ENCODE measurements at places on chromosomes 6 and 20.

GRCh38 chr6:119138906-119139541 lies 60.6 kb upstream of the FAM184A start:
- DNase-seq = no peak

DNA sequence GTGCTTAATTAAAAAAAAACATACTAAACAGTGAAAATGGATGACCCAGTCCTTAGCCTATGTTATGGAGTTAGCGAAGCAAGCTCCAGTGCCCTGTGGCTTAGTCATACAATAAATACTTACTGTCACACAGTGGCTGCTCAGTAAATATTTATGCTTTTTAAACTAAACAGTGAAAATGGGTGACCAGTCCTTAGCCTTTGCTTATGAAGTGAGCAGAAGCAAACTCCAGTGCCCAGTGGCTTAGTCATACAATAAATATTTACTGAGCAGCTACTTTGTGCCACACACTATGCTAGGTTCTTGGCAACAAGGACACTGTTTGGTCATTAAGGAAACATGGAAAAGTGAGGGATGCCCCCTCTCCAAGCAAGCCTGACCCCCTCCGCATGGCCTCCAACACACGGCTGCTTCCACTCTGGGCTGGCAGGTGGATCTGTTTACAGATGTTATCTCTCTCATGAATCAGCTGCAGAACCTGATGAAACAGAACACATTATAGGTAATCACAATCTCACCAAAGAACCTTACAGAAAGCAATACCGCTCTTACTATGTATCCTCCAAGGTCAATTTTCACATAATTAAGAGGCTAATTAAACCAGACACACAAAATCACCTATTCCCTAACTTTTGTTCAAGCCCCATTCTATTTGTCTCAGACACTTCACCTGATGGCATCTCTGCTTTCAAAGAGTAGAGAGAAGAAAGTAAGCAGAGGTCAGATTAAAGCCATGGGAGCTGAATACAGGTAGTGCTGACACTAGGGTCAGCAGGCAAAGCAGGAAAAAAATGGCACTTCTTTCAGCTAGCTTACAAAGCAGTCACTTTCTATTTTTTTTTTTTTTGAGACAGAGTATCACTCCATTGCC lies 27.3 kb downstream of the CDK5RAP1 start:
- no peak for DNase-seq

GRCh38 chr6:37155394-37156312 lies 14.3 kb upstream of the PIM1 start:
- peak; percentile 86 for DNase-seq

- no peak for DNase-seq
Observed at GRCh38 chr6:161413355-161413771, 139.5 kb upstream of the AGPAT4 start.

DNA sequence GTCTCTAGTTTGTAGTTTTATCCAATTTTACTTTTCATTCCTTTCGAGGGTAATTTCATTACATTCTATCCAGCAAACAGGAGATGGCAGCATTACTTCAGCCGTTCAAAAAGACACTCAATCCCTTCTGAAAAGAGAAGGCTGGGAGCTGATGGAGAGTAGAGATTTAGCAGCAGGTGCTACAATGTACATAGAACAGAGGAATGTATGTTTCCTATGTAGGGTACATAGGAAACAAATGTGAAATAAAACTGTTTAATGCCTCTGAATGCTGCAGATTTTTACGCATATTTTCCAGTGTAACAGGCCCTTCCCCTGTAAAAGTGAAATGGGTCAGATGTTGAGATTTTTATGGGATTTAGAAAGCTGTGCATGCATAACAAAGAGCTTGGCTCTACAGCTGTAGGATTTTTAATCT lies 16.0 kb downstream of the RPS12 start:
- no peak for DNase-seq

GRCh38 chr6:153215242-153215641 lies 84.2 kb upstream of the RGS17 start:
- DNase-seq = no peak

GRCh38 chr6:57822896-57823358 lies 505.5 kb downstream of the PRIM2 start:
- DNase-seq = no peak

GRCh38 chr6:68364271-68364805 lies 270.7 kb upstream of the ADGRB3 start:
- no peak for DNase-seq

DNA sequence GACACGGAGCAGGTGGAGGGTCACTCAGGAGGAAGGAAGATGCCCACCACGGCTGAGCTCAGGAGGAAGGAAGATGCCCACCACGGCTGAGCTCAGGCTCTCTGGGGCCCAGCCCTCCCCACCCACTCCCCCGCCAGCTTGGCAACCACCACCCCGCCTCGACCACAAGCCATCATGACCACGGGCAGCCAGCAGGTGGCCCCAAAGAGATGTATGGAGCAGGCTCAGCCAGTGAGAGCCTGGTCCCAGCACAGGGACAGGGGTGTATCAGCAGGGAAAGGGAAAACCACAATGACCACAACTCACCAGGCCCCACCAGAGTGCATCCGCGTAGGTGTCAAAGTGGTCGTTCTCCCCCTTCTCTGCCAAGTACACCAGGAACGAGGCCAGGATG lies 30.4 kb downstream of the KCNQ2 start:
- DNase-seq = peak; percentile 71

GRCh38 chr6:29750709-29751108 lies 27.5 kb downstream of the HLA-F start:
- no peak for DNase-seq

- DNase-seq = no peak
Observed at GRCh38 chr20:14866841-14867514, 529.6 kb upstream of the FLRT3 start.

DNA sequence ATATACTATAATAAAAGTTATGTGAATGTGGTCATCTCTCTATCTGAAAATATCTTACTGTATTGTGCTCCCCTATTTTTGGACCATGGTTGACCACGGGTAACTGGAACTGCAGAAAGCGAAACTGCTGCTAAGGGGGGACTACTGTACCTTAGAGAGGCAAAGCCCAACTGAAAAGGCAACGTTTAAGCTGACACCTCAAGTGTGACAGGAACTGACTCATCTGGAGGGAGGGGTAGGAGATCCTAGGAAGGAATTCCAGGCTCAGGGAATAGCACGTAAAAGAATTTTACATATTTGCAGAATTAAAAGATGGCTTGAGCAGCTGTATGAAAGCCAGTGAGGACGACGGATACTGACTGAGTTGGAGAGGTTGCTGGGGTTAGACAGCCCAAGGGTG lies 34.8 kb downstream of the ELOVL2 start:
- DNase-seq = no peak

DNA sequence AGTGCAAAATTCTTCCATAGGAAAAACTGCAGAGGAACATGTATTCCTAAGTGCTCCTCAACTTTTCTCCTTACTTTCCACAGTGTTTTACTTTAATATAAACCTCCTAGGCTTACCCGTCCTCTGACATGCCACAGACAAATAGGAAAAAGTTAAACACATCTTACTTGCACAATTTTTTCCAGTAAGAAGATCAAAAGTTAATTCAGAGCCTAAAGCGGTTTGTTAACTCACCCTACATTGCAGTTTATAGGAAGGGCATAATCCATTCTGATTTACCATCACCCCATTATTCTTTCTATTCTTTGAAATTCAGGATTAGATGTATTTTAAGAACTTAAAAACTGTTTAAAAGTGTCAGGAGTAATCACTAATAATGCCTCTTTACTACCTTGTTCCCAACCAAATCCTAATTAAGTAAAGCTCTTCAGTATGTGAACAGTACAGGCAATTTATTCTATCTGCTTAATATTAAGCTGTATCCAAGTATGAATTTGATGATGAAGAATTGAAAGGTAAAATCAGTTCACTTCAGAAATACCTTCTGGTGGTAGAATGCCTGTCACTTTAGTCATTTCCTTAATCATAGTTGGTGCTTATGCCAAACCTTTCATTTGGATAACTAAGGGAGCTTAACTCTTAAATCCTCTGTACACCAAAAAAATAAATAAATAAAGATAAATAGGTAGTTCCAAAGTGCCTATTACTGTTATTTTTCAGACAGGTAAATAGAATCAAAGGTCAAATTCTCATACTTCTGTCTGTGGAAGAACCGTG lies 292.0 kb downstream of the ALDH8A1 start:
- DNase-seq = no peak

DNA sequence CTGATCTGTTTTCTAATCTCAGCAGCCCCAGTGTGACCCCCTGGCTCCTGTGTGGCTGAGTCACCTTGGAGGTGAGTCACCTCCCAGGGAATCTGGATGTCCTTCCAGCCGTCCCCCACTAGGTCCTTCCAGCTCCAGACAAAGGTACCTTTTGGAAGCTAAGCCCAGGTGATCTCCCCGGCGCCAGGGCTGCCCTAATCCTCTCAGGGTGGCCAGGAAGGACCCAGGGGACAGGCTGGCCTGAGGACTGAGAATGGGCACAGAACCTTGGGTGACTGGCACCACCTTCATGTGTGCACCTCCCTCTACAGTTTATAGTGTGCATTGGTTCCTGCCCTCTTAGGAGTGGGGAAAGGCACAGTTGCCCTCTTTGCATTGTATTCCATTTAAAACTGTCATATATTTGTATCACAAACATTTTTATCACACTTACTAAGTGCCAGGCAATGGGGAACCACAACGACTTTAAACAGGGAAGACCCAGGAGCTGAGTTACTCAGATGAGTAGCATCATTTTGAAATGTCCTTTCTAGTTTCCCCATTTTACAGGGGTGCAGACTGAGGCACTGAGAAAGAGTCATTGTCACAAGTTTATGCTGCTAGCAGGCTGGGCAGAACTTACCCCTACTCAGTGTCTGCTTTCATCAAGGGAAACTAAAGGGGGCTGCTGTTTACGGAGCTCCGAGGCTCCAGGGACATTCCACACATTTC lies 2.6 kb upstream of the BPIFB4 start:
- no peak for DNase-seq

- DNase-seq = no peak
Observed at GRCh38 chr20:58174708-58175280, 53.7 kb downstream of the ANKRD60 start.

DNA sequence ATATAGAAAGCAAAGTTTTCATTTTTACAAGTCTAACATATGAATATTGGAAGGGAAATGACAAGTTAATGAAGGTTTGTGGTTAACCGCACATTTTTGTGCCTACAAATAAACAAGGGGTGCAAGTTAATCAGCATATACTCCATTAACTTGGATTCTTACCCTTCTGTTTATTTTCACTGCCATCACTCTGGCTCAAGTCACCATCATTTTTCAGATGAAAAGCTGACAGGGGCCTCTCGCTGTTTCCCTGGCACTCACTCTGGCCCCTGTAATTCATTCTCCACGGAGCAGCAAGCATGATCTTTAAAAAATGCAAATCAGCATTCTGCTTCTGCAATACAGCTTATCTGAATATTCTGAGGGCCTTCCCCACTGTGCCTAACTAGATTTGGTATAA lies 29.8 kb downstream of the APCDD1L start:
- DNase-seq = no peak

GRCh38 chr6:50272611-50273010 lies 222.9 kb upstream of the DEFB112 start:
- no peak for DNase-seq

DNA sequence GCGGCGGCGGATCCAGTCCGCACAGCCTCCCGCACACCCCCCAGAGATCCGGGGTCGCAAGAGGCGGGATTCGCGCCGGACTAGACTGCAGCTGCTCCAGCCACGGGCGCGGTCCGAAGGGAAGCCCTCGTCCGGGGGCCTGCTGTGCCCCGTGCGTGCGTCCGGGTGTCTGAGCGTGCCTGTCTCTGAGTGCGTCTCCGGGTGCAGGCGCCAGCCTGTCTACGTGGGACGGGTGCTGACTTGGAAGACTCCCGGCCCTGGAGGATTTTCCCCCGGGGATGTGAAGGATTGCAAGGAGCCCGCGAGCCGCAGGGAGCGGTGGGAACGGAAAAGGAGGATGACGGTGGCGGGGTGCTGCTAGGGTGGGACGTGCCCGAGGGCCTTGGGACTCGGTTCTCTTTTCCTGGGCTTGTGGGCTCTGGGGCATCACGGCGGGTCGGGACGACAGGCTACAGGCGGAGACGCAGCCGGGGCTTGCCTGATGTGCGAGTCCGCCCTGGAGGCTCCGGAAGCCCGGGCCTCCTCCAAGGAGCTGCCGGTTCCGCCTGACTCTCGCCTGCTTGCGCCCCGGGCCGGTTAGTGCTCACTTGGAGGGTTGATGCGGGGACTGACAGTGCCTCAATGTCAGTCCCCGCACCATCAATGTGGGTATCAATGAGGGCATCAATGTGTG lies 5.7 kb downstream of the MAFB start:
- no peak for DNase-seq

GRCh38 chr20:2914160-2914559 lies 40.9 kb downstream of the PTPRA start:
- no peak for DNase-seq

GRCh38 chr6:12716298-12716916 lies at the start of gene PHACTR1:
TSS of gene PHACTR1 (plus strand) at chr6:12716767.
- DNase-seq = no peak

GRCh38 chr6:43883847-43884651 lies 114.0 kb downstream of the VEGFA start:
- DNase-seq = peak; percentile 39
